ENCODE measurements at places on chromosomes 7 and 10.

DNA sequence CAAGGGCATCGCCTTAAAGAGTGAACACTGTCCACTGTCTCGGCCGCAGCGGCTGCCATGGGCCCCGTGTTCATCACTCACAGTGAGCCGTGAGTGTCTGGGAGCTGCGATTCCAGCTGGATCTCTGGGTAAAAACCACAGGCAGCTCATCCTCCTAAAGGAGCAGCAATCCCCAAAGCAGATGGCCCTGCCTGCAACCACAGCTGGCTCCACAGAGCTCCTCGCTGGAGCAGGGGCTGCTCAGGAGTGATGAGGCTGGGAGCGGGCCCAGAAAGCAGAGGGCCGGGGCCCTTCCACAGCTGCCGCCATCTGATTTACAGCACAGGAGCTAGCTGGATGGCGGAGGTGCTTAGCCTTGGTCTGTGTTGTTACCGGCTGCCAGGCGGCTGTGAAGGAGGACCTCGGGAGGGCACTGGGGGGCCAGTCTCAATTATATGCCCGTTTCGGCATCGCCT, 6.6 kb upstream of the TMEM184A start:
- DNase-seq, result no peak

DNA sequence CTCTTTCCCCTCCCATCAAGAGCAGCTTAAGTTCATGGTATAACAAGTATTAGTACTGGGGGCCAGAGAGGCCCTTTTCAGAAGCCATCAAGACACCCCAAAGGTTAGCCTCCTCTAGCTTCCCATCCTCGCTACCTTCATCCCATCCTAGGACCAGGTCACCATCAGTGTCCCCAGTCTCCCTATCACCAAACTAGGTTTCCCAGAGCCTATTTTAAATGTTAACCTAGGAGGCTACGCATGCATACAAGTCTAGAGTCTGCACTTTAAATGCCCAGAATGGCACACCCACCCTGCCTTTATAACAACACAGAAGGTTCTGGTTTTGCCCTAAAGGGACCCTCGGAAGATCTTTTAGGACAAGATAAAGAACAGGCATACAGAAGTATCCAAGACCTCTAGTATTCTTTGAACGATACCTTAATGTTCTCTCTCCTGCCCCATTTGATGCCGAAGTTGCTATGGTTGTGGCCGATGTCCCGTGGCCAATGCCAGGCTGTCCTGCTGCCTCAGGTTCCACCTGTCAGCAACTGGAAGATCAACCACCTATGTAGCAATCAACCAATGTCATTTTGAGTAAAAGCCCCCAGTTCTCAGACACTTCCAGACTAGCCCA, 2.2 kb downstream of the GPRIN2 start:
- DNase-seq, result no peak

DNA sequence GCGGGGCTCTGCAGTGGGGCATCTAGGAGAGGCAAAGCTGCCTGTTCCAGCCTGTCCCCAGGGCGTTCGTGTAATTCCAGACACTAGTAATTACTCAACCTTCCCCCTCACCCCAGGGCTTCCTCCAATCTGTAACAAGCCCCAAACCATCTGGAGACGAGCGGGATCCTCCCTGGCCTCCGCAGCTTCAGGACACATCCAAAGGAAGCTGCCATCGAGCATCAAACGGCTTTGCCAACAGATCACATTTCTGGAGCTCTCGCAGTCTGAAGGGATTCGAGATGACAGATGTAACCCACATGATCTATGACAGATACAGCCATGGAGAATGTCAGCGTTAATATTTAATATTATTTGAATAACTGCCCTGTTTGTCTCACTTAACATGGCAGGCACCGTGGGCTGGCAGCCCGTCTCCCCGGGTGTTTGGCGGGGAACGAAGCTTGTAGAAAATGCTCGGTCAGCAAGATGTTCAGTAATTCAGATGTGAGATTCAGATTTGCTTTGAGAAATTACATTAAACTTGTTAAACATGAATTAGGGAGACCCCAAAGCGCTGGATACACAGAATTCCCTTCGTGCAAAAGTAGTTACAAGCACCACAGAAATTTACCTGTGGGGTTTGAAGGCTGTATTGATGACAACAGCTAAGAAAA, 108.5 kb upstream of the C7orf33 start:
- no peak for DNase-seq

- no peak for DNase-seq
Observed at GRCh38 chr10:23202779-23203178, 10.7 kb downstream of the PTF1A start.

- no peak for DNase-seq
Observed at GRCh38 chr10:123991611-123992570, 100.3 kb upstream of the CPXM2 start.

DNA sequence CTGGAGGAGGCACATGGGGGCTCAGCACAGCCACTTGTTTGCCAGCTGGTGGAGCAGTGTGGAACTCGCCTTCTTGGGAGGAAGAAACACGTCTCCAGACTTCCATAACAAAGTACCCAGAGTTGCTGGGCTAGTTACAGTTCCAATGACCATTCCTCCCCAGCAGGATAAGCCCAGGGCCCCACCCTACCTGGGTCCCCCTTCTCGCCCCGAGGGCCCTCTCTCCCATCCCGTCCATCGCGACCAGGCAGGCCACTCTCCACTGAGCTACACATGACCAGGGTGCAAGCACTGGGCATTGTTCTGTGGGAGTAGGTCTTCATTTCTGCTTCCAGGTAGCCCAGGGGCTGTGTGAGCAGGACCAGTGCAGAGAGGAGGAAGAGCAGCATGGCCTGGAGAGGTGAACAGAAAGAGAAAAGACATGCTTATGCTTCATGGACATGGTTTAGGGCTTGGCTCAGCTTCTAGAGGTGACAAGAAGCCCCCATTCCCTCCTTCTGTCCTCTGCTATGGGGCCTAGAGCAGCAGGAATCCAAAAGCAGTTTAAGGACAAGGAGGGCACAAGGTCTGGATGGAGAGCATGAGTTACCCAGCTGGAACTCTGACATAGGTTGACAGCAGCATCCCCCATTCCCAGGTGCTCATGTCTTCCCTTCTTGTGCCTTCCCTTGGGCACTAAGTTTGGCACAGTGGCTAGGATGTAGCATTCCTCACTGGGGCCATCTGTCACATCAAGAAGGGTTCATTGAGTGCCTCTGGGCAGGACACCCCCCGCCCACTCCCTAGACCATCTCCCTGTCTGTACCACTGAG, 2.4 kb downstream of the SFTPD start:
- no peak for DNase-seq

DNA sequence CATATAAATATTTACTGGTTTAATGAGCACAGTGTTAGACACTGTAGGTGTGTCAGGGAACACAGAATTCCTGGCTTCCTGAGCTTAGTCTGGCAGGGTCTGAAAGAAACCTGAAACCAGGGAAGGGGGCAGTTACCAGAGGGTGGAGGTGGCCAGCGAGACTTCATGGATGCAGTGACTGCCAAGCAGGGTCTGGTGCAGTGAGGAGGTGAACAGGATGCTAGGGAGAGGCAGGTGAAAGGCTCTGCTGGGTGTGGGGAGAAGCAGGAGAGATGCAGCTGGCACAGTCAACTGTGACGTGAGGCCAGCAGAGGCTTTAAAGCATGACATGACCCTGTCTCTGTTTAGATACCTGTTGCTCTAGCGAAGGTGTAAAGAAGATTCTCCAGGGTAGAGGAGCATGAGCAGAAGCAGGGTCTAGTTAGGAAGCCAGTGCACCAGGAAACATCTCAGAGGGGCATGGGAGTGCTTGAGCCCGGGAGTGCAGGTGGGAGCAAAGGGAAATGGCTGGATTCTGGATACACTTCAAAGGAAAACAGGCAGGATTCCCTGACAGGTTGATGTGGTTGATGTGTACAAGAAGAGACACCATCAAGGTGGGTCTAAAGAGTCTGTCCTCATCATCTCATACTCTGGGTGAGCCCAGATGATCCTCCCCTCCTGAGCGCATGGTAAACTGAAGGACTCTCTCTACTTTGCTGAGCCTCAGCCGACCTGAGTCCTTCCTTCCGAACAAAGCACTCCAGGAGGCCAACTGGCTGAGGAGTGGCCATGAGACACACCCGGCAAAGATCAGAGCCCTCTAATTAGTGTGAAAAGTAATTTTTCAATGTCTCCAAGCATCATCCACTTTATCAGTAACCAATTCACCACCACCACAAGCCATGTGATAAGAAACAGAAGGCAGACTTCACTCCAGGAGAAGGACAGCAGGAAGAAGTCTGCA, 186.8 kb downstream of the COBL start:
- no peak for DNase-seq

DNA sequence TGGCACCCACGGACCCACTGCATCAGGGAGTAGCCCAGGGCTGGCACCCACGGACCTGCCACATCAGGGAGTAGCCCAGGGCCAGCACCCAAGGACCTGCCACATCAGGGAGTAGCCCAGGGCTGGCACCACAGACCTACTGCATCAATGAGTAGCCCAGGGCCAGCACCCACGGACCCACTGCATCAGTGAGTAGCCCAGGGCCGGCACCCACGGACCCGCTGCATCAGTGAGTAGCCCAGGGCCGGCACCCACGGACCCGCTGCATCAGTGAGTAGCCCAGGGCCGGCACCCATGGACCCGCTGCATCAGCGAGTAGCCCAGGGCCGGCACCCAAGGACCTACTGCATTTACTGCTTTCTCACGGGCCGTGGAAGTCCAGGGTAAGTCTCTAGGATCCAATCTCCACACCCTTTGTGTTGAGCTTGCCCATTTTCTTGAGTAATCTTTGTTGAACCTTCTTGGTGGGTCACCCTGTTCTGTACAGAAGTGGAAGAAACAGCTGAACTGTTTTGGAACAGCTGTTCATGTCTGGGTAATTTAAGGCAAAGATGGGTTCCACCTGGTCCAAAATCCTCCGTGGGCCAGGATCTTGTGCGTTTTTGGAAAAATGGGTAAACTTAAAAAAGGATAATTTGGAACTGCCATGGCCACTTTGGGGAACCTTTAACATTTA, 69.0 kb downstream of the VIPR2 start:
- no peak for DNase-seq

GRCh38 chr7:104264285-104264684, 56.5 kb upstream of the ORC5 start:
- no peak for DNase-seq

- DNase-seq, result no peak
Observed at GRCh38 chr10:65911151-65911835, 1014.5 kb upstream of the LRRTM3 start.

GRCh38 chr7:94042381-94042780, 38.2 kb upstream of the BET1 start:
- no peak for DNase-seq

GRCh38 chr7:151796091-151796870, 80.6 kb downstream of the PRKAG2 start:
- no peak for DNase-seq

- DNase-seq, result no peak
Observed at GRCh38 chr7:98266840-98267239, 14.6 kb upstream of the BRI3 start.

GRCh38 chr7:67105377-67105776, 108.7 kb downstream of the TYW1 start:
- DNase-seq, result no peak

DNA sequence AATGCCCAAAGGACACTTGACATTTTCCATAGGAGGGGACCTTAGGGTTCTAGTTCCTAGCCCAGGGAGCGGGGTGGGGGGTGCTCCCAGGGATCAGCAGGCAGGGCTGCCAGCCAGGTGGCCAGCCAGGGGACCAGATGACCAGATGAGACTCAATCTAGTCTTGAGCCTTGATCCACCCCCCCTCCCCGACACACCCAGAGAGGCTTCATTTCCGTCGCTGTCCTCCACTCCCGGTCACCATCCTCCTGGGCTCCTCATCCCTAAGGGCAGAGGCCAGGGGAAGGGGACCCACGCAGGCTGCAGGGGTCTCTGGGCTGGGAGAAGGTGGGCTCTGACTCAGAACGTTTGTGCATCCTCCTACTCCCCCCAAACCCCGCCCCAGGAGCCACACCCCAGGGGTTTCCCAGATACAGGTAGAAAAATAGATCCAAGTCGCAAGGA, 1.0 kb downstream of the STX1A start:
- peak; percentile 59 for DNase-seq

DNA sequence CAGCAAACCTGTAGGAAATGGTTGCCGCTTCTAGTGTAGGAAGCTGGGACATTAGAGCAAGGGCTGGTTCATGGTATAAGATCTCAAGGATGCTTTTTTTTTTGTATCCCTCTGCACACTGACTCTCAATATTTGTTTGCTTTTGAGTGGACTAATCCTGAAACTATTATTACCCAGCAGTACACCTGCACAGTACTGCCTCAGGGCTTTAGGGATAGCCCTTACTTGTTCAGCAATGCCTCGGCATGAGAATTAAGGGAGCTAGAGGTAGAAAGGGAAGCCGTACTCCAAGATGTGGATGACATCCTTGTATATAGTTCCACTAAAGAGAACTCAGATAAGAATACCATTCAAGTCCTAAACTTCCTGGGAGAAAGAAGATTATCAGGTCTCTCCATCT, 70.5 kb downstream of the COPG2 start:
- DNase-seq, result no peak

- DNase-seq, result no peak
Observed at GRCh38 chr10:62264702-62265436, 3.8 kb downstream of the RTKN2 start.

DNA sequence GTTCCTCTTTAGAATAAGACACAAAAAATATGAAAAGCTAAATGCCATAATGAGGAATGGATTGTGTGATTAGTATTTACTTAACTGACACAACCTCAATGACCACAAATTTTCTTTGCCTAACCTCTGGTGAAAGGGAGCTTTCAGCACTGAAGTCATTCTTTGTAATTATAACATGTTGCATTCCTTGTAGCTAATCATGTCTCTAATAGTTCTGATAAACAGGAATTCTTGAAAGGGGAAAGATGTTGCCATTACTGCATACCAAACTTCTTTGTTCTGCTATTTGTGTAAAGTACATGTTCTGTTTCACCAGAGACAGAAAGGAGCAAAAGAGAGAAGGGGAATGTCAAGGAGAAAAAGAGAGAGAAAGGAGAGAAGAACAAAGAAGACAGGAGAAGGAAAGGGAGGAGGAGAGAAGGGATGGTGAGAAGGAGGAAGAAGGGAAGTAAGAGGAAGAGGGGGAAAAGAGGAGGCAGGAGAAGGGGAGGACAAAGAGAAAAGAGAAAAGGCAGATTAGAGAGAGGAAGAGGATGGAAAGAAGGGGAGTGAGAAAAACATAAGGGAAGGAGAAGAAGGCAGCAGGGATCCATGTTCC, 120.9 kb downstream of the SEMA3D start:
- no peak for DNase-seq

- DNase-seq, result no peak
Observed at GRCh38 chr10:62866451-62866850, 50.3 kb upstream of the EGR2 start.

GRCh38 chr7:70477036-70478010, 654.6 kb upstream of the GALNT17 start:
- DNase-seq, result no peak

GRCh38 chr10:69759641-69760040, 42.1 kb upstream of the COL13A1 start:
- DNase-seq, result no peak

- no peak for DNase-seq
Observed at GRCh38 chr7:99707096-99707495, 27.3 kb upstream of the CYP3A5 start.

- no peak for DNase-seq
Observed at GRCh38 chr7:152307902-152308301, 127.9 kb downstream of the KMT2C start.

GRCh38 chr10:11153766-11154165, 136.1 kb downstream of the CELF2 start:
- DNase-seq, result no peak
